ENCODE measurements at places on chromosomes 2 and 18.

DNA sequence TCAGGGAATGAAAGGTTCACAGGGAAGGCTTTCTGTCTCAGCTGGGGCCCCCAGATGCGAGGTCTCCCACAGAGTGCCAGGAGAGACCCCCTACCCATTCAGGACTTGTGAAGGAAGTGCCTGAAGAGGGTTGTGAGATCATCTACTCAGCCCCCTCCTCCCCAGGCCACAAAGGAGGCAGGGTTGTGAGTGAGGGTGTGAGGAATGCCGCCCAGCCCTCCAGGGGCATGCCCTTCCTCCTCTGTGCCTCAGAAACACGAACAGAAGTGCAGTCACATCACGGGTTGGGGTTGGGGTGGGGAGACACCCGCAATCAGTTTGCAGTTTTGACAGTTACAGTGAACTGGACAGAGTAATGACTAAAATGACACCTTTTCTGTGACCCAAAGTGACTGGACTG is 5.0 kb downstream of the MAL start:
- DNase-seq: no peak

DNA sequence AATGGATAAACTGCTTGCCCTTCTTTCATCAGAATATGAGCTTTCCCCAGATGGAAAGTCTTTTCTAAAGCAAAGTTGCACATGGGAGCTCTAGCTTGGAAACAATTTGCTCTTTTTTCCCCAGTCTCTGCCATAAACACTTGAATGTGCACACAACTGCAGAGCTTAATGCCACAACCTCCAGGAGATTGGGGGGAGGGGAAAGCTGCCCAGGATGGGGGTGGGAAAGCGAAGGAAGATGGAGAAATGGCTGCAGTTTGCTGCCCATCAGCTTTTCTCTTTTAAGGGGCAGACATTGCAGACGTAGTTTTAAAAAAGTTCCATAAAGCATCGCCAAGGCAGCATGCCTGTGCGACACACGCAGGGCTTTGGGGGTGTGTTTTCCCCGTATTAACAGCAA is 1.5 kb downstream of the ACKR3 start:
- no peak for DNase-seq

GRCh38 chr2:168432100-168432499 is 24.0 kb upstream of the CERS6 start:
- no peak for DNase-seq

DNA sequence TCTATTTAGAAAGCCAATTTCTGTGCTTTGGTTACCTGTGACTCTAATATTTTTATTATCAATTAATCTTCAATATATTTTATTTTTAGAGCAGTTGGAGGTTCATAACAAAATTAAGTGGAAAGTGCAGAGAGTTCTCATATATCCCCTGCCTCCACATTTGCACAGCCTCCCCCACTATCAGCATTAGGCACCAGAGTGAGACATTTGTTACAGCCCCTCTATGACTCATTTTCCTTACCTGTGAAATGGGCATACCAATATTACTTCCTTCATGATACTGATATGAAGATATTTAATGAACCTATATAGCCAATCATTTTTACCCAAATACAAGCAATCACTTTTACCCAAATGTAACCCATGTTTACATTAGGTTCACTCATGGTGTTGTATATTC is 34.0 kb upstream of the CYTIP start:
- no peak for DNase-seq

DNA sequence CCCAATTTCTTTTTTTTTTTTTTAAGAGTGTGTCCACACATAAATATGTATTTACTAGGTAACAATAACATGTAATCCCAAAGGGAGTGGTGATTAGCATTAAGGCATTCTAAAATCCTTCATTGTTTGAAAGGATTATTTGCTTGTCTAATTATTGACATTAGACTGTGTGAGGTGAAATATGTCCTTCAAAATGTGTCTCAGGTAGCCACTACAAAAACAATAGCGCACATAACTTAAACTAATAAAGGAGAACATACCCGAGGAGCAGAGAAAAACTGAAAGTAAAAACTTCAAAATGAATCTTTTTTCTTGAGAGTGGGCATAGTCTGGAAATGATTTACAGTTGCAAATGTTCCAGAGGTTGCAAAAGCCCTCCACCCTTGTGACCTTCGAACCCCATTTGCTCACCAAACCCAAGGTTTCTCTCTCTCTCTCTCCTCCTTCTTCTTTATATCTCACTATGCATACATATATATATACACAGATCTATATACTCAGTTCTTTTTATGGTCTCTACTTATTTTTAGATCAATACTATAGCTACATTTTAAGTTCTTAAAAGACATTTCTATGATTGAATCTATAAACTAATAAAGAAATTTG is 24.4 kb upstream of the FRZB start:
- no peak for DNase-seq

GRCh38 chr18:53754154-53754553 is 470.3 kb downstream of the MBD2 start:
- DNase-seq: no peak

DNA sequence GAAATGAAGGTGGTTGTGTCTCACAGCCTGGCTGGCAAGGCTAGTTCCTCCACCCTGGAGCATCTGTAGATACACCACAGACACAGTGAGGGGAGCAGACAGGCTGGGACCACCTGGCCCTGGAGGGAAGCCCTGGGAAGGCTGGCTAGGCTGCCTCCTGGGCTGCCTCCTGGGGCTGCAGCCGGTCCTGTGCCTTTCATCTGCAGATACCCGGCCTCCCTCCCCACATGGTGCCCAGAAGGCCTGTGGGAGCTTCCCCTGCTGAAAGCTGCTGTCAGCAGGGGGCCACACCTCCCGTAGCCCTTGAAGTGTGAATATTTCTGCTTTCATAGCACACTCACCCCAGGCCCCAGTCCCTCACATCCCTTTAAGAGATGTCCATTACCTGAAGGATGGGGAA is 37.6 kb downstream of the SDC1 start:
- no peak for DNase-seq

GRCh38 chr2:47653036-47653435 is 129.9 kb upstream of the MSH6 start:
- no peak for DNase-seq

DNA sequence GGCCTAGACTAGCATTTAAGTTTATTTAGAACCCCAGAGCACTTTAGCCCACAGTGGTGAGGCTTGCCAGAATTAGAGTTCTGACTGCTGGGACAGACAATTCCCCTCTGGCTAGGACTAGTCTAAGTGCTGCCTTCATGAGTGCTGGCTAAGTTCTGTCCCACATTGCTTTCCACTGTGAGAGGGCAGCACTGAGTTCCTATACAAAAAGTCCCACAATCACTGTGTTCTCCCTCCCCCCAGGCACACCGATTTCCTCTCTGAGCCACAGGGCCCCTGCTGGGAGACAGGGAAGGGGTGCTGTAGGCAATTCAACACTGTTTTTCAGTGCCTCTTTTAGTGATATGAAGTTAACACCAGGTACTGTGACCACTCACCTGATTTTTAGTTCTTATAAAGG is 310.9 kb downstream of the DLGAP1 start:
- DNase-seq: no peak

DNA sequence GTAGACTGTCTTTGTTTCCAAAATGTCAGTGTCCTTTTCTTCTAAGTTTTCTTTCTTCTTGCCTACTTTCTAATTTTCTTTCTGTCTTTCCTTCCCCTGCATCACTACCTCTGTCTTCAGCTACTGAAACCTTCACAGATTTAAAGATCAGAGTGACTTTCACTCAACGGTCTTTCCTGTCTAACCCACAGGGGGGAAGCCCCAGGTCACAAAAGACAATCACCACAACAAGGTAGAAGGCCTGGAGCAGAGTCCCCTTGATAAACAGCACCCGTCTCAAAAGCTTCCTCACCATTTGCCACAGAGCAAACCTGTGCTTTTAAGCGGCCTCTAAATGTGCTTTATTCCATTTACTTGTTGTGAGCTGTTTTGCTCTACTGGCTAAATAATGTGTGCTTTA is 665.4 kb downstream of the BCL11A start:
- no peak for DNase-seq

- DNase-seq: no peak
Observed at GRCh38 chr2:123659120-123659519, 366.0 kb upstream of the CNTNAP5 start.

- DNase-seq: no peak
Observed at GRCh38 chr2:233234264-233234663, 17.2 kb upstream of the ATG16L1 start.

DNA sequence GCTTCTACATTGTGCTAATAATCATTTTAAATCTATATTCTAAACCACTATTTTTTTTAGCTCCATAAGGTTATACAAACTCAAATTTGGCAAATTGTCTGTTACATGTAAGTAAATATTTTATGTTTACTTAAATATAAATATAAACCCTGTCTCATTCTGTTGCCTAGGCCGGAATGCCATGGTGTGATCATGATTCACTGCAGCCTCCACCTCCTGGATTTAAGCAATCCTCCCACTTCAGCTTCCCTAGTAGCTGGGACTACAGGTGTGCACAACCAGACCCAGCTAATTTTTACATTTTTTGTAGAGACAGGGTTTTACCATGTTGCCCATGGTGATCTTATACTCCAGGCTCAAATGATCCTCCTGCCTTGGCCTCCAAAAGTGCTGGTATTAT is 124.7 kb downstream of the MEIS1 start:
- no peak for DNase-seq

- no peak for DNase-seq
Observed at GRCh38 chr2:105627534-105627933, 117.2 kb upstream of the NCK2 start.

DNA sequence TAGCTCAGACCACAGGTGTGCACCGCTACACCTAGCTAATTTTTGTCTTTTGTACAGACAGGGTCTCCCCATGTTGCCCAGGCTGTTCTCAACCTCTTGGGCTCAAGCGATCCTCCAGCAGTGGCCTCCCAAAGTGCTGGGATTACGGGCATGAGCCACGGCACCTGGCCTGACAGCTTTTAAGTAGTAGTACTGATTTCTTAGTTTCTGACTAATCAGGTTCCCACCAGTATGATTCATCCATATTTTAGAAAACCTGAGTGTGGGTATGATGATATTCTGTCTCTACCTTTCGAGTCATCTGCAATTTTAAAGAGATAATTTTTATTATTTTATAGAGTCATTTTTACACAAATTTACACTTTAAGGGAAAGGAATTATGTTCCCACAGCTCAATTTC is 46.4 kb upstream of the GULP1 start:
- DNase-seq: no peak

GRCh38 chr18:32258558-32259204 is 68.8 kb downstream of the MEP1B start:
- no peak for DNase-seq

DNA sequence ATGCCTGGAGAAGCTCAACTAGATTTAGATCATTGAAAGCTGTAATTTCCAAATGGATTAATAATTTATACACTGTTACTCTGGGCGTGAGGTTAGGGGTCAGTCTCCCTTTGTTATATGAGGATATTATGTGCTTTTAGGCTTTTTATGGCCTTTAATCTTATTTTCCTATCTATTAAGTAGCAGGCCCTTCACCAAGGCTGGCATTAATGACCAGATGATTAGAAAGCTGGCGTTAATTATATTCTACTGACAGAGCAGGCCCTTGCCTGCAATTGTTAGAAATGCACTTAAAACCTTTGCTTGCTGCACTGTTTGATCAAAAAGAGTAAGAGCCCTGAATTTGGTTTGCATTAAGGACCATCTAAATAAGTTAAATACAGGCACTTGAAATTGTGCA is 75.3 kb downstream of the EPAS1 start:
- DNase-seq: no peak

DNA sequence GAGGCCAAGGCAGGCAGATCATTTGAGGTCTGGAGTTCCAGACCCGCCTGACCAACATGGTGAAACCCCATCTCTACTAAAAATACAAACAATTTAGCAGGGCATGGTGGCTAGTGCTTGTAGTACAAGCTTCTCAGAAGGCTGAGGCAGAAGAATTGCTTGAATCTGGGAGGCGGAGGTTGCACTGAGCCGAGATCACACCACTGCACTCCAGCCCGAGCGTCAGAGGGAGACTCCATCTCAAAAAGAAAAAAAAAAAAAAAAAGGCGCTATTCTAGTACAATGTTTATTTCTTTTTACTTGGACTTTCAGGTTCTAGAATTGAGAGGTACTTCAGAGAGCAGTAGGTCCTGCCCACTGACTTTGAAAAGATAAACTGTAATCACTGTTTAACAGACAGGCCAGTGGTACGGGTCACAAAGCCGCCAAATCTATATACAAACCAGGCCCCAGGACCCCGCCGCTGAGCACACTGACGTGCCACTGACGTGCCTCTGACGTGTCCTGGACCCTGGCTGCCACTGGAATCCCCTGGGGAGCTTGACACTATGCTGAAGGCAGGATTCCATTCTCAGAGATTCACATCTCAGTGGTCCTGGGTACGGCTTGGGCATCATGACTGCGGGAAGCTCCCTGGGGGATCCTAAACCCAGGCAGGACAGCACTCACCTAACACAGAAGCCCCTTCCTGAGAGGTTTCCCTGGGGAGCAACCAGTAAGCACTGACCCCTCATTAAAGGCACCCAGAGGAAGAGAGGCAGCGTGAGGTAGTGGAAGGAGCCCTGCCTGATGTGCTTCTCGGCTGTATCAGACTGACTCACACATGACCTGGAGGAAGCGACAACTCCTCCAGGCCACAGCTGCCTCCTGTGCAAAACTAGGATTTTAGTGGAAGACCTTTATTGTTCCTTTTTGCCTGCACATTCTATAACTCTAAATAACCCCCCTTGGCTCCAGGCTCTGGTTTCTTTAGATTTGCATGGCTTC is 197.8 kb upstream of the MEIS1 start:
- no peak for DNase-seq

DNA sequence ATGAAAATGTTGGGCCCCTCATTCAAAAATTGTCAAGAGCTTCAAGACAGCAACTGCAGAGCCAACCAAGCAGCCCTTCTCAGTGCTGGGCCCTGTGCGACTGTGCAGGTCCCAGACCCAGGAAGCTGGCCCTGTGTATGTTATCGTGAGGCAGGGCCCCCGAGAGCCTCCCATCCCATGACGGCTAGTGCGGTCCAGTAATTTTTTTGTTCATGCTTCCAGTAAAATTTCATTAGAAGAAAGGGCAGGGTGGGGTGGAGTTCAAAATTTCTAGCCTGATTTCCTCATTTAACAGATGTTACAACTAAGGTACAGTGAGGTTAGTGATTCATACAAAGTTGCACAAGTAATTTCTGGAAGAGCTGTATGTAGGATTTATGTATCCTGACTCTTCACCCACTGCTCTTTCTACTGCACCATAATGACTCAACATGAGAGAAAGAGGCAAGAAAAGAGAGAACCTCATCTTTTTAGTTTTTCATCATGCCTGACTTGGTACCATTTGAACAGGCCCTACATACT is 105.5 kb downstream of the ZEB2 start:
- no peak for DNase-seq

- DNase-seq: no peak
Observed at GRCh38 chr18:45554389-45554737, 60.9 kb upstream of the SLC14A2 start.

- no peak for DNase-seq
Observed at GRCh38 chr2:118539290-118539689, 308.2 kb downstream of the EN1 start.

GRCh38 chr2:113273981-113274380 is 4.7 kb downstream of the PAX8 start:
- no peak for DNase-seq

- DNase-seq: no peak
Observed at GRCh38 chr2:126627643-126628042, 28.3 kb upstream of the GYPC start.

- DNase-seq: no peak
Observed at GRCh38 chr2:207676827-207677354, 34.5 kb upstream of the CCNYL1 start.

- no peak for DNase-seq
Observed at GRCh38 chr2:133346654-133347053, 221.6 kb downstream of the NCKAP5 start.

- no peak for DNase-seq
Observed at GRCh38 chr2:50291610-50292009, 740.3 kb downstream of the NRXN1 start.

- no peak for DNase-seq
Observed at GRCh38 chr2:45545943-45546342, 65.1 kb downstream of the SRBD1 start.
